ENCODE measurements at places on chromosomes 7 and 10.

DNA sequence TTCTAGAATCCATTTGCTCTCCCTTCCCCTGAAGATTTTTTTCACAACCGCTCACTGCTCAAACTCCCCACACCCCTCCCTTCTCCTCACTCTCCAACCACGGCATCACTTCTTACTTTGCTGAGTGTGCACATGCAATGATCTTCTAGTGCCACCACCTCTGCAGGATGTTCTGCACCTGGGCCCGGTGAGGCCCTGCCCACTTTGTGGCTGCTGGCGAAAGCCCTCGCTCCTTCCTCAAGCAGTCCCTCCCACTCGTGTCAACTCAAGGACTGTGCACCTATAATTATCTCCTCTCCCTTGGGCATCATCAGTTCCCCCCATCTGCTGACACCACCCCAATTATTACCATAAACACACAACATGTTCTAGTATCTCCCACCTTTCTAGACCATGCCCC lies 91.0 kb upstream of the LANCL2 start:
- no peak for DNase-seq

DNA sequence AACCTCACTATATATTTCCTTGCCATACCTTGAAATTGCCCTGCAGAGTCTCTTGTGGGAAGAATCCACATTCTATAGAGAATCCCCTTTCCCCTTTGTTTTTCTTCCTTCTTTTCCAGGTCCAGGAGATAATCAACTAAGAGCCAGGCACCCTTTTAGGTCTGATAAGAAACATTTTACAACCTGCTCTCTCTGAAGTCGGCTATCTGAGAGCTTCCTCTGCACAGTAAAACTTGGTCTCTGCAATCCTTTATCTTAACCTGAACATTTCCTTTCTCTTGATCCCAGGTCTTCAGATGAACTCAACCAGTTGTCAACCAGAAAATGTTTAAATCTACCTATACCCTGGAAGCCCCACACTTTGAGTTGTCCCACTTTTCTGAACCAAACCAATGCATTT lies 19.5 kb upstream of the PTER start:
- no peak for DNase-seq

DNA sequence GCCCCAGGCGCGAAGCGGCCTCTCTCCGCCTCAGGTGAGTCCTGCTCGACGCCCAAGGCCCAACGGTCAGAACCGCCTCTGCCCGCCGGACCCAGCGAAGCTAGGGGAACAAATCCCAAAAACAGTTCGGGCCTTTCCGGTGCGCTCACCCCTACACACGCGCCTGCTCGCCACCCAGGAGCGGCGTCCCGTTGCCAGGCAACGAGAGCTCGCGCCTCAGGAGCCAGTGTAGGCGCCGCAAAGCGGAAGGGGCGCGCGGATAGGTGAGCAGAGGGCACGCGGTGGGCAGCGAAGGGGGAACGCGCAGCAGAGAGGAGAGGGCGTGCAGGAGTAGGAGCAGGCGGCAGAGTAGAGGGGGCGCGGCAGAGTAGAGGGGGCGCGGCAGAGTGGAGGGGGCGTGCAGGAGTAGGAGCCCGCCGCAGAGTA lies at the start of the genes DYDC1 and DYDC2:
Gene DYDC1 (minus strand): TSS at position 193 of the 426 bp plus-strand sequence. CDS start 4,154 bp downstream, outside the sequence.
Gene DYDC2 (plus strand): TSS at position 219 of the 426 bp plus-strand sequence. CDS start 5,663 bp downstream, outside the sequence.
- no peak for DNase-seq

DNA sequence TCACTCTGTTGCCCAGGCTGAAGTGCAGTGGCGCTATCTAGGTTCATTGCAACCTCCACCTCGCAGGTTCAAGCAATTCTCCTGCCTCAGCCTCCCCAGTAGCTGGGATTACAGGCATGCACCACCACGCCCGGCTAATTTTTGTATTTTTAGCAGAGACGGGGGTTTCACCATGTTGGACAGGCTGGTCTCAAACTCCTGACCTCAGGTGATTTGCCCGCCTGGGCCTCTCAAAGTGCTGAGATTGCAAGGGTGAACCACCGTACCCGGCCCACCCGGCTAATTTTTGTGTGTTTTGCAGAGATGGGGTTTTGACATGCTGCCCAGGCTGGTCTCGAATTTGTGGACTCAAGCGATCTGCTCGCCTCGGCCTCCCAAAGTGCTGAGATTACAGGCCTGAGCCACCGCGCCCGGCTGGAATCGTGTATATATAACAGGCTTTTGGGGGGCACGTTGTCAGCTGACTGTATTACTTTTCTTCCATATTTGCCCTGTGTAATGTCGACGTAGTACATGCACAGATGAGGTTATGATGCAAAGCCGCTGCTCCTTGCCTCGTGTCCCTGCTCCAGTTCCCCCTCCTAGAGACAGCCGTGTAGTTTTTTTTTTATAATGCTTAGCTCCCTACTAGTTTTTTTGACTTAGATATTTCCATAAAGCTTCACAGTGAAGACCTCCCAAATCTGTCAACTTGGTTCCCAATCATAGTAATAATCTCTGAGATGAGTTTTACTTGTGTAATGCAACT lies 883 bp upstream of the TRA2A start:
- no peak for DNase-seq

GRCh38 chr7:4836206-4836661 lies 25.6 kb downstream of the PAPOLB start:
- DNase-seq: no peak

GRCh38 chr10:19014034-19014433 lies 34.6 kb upstream of the MALRD1 start:
- DNase-seq: no peak

All from HCEC 1CT (cell line).